Muscle of arm (tissue), 14 donors: ENCODE measurements at places on chromosomes 5 and 9.

GRCh38 chr5:172897481-172898217, 61.6 kb upstream of the RPL26L1 start:
- no peak for DNase-seq

- no peak for DNase-seq
These were observed 4.6 kb downstream of the MORN5 start for GRCh38 chr9:122164286-122164685.

DNA sequence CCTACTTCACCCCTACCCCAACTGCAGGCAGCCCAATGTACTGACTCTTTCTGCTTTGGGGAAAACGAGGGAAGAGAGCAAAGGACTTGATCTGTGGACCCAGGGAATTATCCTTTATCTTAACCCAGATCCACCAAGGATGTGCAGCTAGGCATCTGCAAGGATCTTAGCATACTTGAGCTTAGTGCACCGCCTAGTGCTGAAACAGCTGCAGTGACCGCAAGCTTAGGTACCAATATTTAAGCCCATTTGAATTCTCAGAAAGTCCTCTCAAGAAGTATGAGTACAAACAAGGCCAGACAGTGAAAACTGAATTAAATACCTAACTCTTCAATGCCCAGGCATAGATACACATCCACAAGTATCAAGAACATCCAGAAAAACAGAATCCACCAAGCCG, 576.7 kb upstream of the ADAMTS16 start:
- DNase-seq = no peak

- DNase-seq = no peak
These were observed 283.0 kb upstream of the PCSK5 start for GRCh38 chr9:75607521-75607920.

DNA sequence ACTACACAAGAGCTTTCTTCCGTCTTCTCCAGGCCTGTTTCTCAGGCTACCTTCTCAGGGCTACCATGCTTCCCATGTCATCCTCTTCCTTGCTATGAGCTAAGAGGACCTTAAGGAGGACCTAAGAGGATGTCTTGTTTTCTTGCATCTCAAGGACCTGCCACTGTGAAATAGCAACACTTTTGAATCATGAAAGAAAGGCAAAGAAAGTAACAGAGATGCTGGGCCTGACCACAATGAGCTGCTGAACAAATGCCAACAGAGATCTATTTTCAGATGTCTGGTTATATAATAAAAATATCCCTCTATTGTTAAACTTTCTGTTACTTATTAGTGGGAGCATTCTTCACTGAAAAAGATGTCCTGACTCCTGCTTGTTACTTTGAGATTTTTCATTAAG, 36.7 kb upstream of the ANXA1 start:
- no peak for DNase-seq

DNA sequence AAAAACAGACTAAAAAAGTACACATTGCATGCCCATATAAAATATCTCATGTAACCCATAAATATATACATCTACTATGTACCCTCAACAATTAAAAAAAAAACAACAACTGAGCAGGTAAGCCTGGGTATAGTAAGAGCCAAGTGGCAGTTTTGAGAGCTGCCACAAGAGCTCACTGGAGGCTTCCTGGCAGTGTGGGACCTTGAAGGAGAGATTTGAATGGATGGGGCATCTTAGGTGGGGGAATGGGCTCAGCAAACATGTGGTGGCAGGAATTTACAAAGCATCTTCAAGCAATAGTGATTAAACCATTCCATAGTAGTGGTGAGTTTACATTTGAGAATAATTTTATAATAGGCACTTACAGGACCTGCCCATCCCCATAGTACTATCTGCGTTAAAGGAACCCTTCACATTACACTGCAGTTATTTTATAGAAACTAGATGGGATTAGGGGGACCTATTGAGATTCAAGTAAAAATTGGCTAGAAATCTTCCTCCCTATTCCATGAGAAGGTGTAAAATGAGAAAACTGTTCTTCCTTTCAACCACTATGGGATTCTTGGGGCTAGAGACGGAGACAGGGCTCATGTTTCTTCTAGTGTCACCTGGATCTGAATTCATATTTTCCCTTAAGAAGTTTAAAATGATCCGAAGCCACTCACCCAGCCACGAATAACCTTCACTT, 6.9 kb downstream of the MEGF10 start:
- DNase-seq = no peak
